Cardiac ventricle fibroblast (primary cell): ENCODE measurements at places on chromosomes 16 and 17. TPM values are rescaled to one million over a fixed set of nuclear protein-coding genes. Genes with fewer than 3 reads are reported as not detected.

The PRR11 gene
- total RNA-seq = 3.8 and 4.1 TPM in 2 replicates

The PFAS gene
- total RNA-seq = 12.5 and 13.7 TPM in 2 replicates

The TPSD1 gene
- not detected in 2 replicates for total RNA-seq

The HAGHL gene
- total RNA-seq = 5.9 and 16.4 TPM in 2 replicates
